ENCODE measurements at places on chromosomes 4 and X. TPM values are rescaled to one million over a fixed set of nuclear protein-coding genes. Genes with fewer than 3 reads are reported as not detected.

Gene EIF4E
- 58.6 TPM for total RNA-seq

Gene WAS
- total RNA-seq, result 25.3 TPM

Gene SLC9B1
- total RNA-seq, result 1.2 TPM

GRCh38 chrX:2351321-2351720 is 149.5 kb downstream of the DHRSX start:
- no peak for DNase-seq

- DNase-seq, result no peak
Observed at GRCh38 chr4:119035951-119036737, 99.5 kb upstream of the MYOZ2 start.

GRCh38 chr4:107115185-107115847 is 79.2 kb upstream of the DKK2 start:
- no peak for DNase-seq

GRCh38 chr4:84568496-84568895 is 14.4 kb upstream of the CDS1 start:
- DNase-seq, result no peak

DNA sequence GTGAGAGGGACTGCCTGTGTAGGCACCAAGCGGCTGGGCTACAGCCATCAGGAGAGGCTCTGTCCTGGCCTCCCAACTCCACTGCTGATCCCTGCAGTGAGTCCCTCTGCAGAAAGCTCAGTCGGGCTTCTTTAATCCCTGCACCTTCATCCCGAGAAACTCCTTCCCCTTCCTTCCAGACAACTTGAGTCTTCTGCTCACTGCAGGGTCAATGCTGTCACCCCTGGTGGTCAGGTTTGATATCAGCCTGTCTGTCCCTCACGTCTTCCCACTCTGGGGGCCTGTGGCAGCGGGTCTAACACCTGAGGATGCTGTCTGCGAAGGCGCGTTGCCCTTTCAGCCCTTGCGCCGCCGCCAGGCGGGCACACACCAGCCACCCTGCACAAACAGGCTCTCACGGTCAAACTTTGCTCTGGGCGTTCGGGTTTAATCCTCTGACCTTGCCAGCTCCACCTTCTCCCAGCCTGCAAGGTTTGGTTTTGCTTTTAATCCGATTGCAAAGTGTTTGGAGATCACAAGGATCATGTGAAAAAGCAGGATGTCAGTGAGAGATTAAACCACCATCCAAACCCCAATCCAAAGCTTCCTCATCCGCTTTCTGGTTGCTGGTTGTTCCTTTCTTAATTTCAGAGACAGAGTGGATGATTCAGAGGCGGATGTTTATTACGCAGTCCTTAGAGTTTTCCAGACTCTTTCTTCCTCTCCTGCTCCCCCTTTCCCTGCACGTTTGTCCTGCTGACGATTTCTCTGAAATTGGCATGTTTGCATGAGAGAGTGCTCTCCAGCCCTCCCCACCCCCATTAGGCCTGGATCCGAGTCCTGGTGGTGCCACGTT is 74.8 kb upstream of the SLC34A2 start:
- DNase-seq, result no peak

Measured in upper lobe of right lung (tissue), 1 donor.